Fibroblast of lung (primary cell): ENCODE measurements at places on chromosomes 16 and 17. TPM values are rescaled to one million over a fixed set of nuclear protein-coding genes. Genes with fewer than 3 reads are reported as not detected.

- DNase-seq: no peak
Observed at GRCh38 chr16:87323727-87324410, 6.7 kb upstream of the C16orf95 start.

DNA sequence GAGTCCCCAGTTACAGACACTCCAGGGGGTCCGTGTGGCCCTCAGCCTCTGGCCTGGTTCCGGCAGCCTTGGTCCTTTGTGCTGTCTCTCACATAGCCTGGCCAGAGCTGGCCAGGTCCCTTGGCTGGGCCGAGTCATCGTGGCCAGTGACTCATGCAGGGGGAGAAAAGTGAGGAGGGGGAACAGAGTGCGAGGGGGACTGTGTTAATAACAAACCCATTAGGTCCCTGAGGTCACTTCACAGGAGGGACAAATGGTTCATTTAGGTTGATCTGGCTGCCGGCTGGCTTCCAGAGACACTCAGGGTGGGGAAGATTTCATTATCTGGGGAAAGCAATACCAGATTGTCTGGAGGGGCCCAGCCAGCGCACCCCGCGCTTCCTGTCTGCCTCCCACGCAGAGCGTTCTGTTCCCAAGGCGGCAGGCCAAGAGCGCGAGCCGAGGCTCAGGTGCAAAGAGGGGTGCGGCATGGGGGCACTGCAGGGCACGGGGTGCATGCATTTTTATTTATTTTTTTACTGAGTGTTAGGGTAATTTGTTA is 223.1 kb downstream of the SEC14L1 start:
- peak; percentile 41 for DNase-seq

DNA sequence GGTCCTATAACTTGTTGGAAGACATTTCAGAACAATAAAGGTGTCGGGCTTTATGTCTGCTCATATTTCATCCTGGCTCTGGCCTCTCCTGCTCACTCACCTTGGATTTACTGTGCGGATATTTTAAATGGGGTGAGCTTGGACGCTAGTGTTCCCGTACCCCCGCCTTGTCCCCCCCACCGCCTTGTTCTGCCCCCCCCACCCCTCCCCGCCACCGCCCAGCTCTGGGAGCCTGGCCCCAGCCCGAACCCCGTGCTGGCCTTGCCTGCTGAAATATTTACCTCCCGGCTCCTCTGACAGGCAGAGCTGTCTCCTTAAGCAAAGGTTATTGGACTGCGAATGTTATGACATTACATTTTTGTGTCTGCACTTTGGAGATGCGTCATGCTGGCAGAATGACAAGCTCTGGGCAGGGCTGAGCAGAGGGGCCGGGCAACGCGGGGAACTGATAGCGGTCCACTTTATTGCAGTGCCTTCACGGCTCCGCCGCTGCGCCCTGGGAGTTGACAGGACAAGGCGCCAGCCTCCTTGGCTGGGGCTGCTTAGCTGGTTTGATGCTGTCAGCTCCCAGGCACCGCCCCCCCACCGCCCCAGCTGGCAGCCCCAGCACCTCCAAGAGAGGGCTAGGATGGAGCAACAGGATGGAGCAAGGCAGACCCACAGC is 222.5 kb upstream of the GSE1 start:
- DNase-seq: peak; percentile 94

Gene ZNF750
- not detected in 2 replicates for total RNA-seq

Gene TNS4
- under 0.01 TPM in 1 of 2 replicates, not detected in the other for total RNA-seq

Gene TMC7
- 0.51 and 1.5 TPM in 2 replicates for total RNA-seq

DNA sequence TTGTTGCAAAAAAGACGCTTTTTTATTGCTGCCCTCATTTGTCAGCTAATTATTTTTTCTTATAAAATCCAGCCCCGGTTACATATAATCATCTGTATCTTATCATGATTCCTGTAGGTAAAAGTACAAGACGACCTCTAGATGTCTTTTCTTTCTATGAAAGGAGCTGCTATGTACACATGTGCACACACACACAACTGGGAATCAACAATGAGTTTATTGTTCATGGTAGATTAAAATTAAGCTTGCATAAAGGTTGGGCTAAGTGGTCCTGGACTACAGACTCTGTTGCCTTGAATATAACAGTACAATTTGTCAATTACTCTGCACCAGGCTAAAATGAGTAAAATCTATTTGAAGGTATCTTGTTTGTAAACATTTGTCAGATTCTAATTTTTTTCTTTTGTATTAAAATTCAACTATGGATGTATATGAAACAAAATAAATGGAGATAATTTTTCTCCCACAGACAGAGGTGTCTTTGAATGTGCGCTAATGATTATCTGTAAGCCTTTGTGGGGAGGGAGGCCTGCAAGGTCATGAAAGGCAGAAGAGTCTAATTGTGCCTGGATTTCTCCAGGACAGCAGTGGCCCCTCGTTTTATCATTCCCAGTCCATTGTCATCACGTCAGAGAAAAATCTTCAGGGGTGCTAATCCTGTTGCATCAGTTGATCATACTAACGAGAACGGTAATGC is 13.4 kb downstream of the C17orf58 start:
- no peak for DNase-seq

Gene HSD11B2
- total RNA-seq: under 0.01 TPM in 1 of 2 replicates, not detected in the other

DNA sequence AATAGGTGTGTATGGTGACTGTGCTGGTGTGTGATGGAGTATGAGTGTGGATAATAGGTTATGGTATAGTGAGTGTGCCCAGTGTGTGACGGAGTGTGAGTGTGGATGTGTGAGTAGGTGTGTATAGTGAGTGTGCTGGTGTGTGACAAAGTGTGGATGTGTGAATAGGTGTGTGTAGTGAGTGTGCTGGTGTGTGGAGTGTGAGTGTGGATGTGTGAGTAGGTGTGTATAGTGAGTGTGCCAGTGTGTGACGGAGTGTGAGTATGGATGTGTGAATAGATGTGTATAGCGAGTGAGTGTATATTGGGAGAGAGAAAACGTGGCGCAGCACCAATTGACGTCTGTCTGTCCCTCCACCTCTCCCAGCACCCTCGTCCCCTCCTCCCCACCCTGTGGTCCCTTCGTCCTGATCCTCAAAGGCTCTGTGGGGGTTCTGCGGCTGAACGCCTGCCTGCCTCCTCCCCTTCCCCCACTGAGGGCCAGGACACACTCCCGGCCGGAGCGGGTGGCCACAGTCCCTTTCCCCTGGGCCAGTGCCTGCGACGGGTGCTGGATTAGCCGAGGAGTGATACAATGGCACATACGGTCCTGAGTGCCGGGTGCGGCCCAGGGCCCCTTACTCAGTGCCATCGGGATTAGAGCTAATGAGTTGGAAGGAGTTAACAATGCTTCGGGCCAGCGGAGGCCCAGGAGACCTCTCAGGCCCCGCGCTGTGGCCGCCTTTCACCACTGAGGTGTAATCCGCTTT is 160.0 kb downstream of the MRM1 start:
- no peak for DNase-seq

DNA sequence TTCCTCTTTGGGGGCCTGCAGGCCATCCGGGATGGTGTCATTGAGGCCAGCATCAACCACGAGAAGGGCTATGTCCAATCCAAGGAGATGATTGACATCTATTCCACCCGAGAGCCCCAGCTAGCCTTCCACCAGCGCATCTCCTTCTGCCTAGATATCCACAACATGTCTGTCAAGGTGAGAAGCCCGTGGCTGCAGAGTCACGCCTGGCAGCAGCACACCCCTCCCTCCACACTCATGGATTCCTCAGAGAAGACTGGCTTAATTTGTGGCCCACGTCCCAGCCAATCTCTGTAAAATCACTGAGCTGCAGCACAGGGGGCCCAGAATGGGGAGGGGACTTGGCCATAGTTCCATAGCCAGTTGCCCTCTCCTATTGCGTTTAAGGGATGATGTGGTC is 15.6 kb downstream of the PSMD3 start:
- no peak for DNase-seq

Gene CCDC200
- not detected in 2 replicates for total RNA-seq

DNA sequence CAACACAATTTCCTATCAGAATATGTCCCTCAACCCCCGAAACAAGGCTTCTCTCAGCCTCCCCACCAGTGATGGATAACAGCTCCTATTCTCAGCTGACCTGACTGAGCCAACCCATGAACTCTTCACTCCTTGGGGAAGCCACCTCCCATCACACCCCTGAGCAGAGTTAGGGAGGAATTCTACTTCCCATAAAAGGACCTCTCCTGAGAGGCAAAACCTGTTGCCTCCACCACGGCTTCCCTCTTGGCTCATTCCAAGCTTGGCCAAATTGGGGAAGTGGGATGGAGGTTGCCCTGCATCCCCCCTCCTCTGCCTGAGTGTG is 5.7 kb upstream of the RASL10B start:
- DNase-seq: no peak

- no peak for DNase-seq
Observed at GRCh38 chr16:69260019-69260418, 51.1 kb upstream of the VPS4A start.

DNA sequence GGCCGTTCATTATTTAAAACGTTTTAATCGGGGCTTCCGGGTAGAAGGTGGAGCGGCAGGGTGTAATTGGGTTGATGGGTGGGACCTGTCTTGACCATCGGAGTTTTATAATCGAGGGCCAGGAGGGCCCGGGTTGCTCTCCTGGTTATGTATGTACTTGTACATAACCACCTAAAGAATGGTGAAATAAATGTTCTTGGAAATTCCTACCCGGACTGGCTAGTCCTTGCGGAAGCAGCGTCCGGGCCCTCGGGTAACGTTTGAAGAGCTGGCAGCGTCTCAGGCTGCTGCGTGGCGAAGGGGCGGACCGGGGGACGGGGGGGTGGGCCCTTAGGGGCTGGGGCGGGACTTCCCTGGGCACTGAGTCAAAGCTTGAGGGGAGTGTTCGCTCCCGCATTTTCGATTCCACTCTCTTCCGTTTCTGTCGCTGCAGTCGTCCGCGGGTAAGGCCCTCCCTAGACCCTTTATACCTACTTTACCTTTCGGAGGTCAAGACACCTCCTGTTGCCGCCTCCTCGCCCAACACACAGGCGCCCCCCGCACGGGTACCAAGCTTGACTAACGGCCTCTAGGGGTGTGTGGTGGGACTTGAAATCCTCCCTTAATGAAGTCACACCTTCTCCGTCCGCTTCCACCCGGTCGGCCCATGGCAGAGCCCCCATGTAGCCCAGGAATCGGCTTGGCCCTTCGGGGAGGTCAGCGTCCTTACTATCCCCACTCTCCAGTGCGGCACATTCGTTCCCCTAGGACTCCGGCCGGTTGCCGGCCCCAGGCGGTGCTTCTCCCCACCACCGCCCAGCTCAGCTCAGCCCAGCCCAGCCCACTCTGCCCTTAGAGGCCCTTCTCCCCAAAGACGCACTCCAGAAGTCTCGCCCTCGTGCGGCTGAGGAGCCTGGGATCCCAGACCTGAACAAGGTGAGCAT is at the start of gene TMEM106A:
TMEM106A (plus strand) TSS at position 396 of the 923 bp plus-strand sequence. CDS start 1,167 bp downstream, outside the sequence.
- DNase-seq: peak; percentile 86

Gene TMEM107
- 15.4 and 36.0 TPM in 2 replicates for total RNA-seq

DNA sequence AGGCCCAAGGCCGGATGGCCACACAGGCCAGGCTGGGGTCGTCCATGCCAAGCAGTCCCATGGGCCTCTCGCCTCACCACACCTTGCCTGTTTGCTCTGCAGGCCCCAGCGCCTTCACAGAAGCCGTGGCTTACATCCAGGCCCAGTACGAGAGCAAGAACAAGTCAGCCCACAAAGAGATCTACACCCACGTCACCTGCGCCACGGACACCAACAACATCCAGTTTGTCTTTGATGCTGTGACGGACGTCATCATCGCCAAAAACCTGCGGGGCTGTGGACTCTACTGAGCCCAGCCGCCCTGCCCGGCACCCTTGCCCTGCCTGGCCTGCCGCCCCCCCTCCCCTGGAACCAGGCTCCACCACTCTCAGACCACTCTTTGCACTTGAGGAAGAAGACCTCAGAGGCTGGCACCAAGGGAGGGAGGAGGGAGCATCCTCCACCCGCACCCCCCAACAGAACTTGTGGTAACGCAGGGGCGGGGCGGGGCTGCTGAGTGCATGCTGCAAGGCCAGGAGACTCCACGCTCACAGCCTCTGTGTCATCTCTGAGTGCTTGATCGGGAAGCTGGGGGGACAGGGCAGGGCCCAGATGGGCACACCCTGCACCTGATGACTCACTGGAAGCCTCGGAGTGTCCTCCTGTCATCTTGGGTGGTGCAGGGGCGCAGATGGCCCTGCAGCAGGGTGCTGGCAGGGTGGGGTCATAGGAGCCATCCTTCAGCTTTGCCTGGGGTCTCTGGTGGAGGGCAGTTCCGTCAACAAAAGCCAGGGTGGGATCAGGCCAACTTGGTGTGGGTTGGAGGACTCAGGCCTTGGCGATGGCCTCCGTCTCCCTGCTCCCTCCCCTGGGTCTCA is 81.5 kb downstream of the AMFR start:
- no peak for DNase-seq

Gene GSG1L
- under 0.01 TPM in 1 of 2 replicates, not detected in the other for total RNA-seq

DNA sequence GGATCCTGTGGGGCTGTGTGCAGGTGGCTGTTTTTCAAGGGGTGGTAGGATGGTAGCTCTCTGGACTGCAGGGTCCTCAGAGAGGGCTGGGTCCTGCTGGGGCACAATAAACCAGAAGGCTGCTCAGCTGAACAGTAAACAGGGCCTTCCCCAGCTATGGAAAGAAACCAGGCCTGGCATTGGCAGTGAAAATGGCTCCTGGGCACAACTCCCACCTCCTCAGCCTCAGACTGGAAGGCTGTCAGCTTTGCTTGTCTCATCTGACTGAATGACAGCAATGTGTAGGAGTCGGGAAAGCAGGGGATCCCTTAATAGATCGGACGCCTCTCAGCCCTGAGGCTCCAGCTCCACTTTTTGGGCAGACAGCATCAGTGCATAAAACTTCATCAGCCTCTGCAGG is 59.8 kb upstream of the NLRP1 start:
- DNase-seq: no peak

DNA sequence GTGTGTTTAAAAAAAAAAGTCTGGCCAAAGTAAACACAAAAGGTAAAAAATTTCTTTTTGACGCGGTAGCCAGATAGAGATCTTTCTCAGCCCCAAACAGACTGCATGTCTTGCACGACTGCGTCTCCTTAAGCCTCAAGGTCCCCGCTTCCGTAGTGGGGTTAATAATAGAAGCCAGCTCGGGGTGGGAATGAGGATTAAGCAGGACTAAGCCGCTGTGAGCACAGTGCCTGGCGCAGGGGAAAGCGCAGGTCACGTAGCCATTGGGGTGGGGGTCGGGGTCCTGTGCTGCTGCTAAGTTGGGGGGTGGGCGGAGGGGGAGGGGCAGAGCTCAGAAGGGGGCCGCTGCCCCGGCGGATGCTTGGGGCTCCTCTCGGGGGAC is 521 bp downstream of the GGA2 start:
- peak; percentile 33 for DNase-seq

GRCh38 chr17:61087024-61087423 is 312.6 kb upstream of the TBX2 start:
- no peak for DNase-seq

GRCh38 chr16:68064791-68065365 is 20.3 kb upstream of the NFATC3 start:
- peak; percentile 91 for DNase-seq

Gene LLGL2
- total RNA-seq: 0.26 and 0.33 TPM in 2 replicates

Gene KRT17
- total RNA-seq: 0.26 and 0.50 TPM in 2 replicates
